ENCODE measurements at places on chromosomes 5 and 9.

DNA sequence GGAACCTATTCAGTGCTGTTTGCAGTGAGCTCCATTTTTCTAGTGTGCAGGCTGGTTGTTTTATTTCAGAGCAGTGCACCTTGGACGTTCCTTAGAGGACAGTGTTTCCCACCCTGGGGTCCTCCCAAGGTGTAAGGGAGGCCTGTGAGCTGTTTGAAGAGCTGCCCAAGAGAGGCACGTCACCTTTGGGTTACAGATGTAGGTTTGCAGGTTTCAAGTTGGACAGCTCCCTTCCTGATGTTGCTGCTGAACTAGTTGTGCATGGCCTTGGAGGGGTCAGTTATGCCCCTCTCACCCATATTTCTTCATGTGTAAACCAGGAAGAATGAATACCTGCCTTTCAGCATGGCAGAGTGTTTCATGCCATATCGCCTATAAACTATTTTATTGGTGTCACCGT lies 34.7 kb upstream of the POMT1 start:
- DNase-seq: no peak

DNA sequence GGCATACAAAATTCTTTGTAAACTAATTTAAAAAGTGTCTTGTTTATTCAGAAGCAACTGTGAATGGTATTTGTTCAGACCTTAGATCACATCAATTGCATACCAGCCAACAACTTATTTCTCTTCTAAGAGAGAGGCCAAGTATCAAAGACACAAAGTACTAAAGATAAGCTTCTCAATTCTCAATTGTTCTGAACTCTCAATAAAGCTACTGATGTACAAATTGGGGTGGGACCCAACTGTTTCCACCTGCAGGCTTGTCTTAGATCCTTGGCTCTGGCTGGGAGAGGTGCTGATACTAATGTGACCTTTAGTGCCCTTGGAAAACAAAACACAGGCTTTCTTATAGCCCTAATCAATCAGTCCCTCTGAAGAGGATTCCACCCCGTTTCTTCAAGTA lies 22.1 kb downstream of the XRCC4 start:
- DNase-seq: no peak

GRCh38 chr9:129736334-129736733 lies 16.5 kb downstream of the PTGES start:
- no peak for DNase-seq

GRCh38 chr9:86783884-86784283 lies 163.4 kb downstream of the GAS1 start:
- DNase-seq: no peak

- no peak for DNase-seq
Observed at GRCh38 chr5:157602505-157602904, 26.9 kb upstream of the ADAM19 start.
